Activated CD4-positive, alpha-beta memory T cell treated with anti-CD3 and anti-CD28 coated beads for 36 hours (primary cell): ENCODE measurements at places on chromosomes 12 and 14.

DNA sequence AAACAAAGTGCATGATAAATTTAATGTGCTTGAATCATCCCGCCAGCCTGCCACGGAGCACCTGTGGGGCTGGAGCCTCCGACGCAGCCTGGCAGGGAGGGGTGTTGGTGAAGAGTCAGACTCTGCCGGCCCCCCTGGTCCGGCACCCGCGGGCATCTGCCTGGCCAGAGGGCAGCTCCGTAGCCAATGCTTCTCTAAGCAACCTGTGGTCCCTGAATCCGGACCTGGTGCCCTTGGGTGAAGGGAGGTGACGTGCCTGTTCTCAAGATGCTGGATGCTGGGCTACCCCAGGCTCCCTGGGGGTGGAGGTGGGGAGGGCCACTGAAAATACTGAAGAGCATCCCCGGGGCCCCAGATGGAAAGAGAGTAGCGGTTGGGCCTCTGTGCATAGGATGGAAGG, 158.6 kb upstream of the C14orf180 start:
- DNase-seq, result no peak

DNA sequence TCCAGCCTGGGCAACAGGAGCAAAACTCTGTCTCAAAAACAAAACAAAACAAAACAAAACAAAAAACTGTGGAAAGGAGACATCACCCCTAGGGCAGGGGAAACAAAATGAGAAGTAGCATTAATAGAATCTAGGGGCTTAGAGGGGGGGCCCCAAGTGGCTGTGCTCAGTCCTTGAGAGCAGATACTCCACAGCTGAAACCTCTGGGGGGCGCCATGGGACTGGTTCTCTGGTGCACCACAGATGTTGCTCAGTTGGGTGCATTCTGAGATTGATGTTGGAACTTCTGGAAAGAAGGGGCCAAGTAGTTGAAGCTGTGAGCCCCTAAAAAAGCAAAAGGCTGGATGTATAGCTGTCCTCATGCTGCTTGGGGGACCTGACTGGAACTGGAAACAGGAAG, 11.8 kb upstream of the SYNE2 start:
- peak; percentile 71 for DNase-seq

DNA sequence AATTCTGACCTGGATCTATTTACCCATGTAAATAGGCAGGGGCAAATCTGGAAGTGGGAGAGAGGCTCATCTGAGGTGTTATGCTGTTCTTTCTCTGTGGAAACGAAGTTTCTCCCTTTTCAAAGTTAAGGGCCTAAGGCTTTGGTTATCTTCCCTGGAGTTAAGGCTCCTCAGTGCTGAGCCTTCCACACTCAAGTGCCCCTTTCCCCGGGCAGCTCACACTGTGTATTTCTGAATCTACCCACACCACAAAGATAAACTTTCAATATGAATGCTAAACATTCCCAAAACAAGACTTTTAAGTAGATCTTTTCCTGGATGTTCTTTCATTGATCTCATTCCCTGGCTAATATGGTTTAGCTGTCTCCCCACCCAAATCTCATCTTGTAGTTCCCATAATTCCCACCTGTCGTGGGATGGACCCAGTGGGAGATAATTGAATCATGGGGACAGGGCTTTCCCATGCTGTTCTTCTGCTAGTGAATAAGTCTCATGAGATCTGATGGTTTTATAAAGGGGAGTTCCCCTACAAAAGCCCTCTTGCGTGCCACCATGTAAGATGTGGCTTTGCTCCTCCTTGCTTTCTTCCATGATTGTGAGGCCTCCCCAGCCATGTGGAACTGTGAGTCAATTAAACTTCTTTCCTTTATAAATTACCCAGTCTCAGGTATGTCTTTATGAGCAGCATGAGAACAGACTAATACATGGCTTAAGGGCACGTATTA, 251.1 kb downstream of the NAV3 start:
- DNase-seq, result no peak

GRCh38 chr12:127360580-127360979, 906.4 kb upstream of the TMEM132C start:
- DNase-seq, result no peak

GRCh38 chr14:89767861-89768268, 186.7 kb downstream of the EFCAB11 start:
- peak; percentile 75 for DNase-seq

- DNase-seq, result no peak
Observed at GRCh38 chr12:41709012-41709411, 435.7 kb downstream of the GXYLT1 start.

- peak; percentile 7 for DNase-seq
Observed at GRCh38 chr14:100342195-100342594, 19.1 kb downstream of the SLC25A47 start.

- DNase-seq, result no peak
Observed at GRCh38 chr12:126807312-126807865, 1459.6 kb upstream of the TMEM132C start.
